ENCODE measurements at places on chromosomes 6 and 20. TPM values are rescaled to one million over a fixed set of nuclear protein-coding genes. Genes with fewer than 3 reads are reported as not detected.

- peaks cover 1% of the 10 kb centered on the region for H3K27me3 ChIP-seq
- H3K36me3 ChIP-seq = no peaks in the 10 kb centered on the region
- H3K4me3 ChIP-seq = no peak overlapping the region
- H3K27ac ChIP-seq = no peak overlapping the region
- peaks cover 4% of the 10 kb centered on the region for H3K4me1 ChIP-seq
- no peak for DNase-seq
Measured at GRCh38 chr6:104689551-104690205, 170.0 kb downstream of the HACE1 start.

GRCh38 chr6:18748314-18748713 is 361.2 kb downstream of the RNF144B start:
- no peaks in the 10 kb centered on the region for H3K36me3 ChIP-seq
- no peaks in the 10 kb centered on the region for H3K27me3 ChIP-seq

DNA sequence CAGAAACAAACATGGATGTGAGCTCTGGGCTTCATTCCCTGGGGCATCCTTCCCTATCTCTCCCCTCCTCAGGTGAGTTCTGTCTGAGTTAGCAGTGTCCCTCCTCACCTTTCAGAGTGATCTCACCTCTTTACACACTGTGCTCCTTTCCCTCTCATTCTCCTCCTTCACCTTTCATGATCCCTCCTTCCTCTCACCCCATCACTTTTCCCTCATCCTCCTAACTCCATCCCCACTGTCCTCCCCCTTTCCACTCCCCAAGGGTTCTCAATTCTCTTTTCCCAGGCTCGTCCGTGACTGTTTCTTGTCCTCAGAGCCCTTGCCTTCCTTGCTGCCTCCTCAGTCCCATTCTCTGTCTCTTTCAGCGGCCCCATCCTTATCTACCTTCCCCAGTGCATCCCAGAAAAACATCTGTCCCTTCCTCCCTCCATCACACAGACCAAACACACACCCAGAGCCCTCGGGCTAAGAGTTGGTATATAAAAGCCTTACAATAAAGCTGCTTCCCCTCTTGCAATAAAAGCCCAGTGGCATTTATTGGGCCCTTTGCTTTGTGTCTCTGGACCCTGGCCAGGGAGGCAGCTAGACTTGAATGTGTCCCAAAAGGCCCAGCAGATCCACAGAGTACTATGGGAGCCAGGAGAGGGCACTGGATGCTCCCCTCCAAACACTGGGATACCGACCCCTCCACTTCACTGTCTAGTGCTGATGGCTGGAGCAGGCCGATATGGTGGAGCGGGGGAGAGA is 1.9 kb downstream of the RNF39 start:
- DNase-seq = no peak
- no peak overlapping the region for H3K27ac ChIP-seq
- H3K27me3 ChIP-seq = peaks cover 66% of the 10 kb centered on the region

DNA sequence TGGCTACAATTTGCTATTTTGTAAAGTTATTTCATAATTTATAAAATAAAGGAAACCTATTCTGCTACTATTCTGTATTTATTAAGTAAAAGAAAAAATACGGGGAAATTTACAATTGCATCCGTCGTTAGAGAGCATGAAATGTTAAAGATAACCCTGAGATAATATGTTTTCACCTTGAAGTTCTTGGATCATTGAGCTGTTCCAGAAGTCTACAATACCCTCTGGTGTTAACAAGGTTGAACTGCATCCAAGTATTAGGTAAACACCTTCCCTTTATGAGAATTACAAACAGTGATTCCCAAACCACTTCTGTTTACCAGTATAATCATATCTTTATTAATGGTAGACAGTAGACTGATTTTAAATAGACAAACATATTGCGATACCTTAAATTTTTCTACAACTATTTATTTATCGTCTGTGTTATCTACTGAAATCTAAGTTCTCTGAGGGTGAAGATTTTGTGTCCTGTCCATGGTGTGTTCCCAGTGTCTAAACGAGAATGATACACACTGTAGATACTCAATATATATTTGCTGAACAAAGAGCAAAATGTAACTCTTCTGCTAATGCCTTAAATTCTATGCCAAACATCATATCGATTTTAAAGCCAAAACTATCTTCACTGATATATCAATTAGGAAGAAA is 28.2 kb downstream of the TBC1D32 start:
- no peak for DNase-seq
- peaks cover 4% of the 10 kb centered on the region for H3K4me1 ChIP-seq
- H3K27me3 ChIP-seq = no peaks in the 10 kb centered on the region
- H3K27ac ChIP-seq = no peak overlapping the region

Gene SCUBE3
- 0.22 TPM for total RNA-seq

Gene VNN1
- not detected for total RNA-seq

Gene SPATA25
- total RNA-seq = 1.7 TPM
